ENCODE measurements at places on chromosomes 11 and 22. TPM values are rescaled to one million over a fixed set of nuclear protein-coding genes. Genes with fewer than 3 reads are reported as not detected.
A peak's percentile ranks its signal among the peaks of the same experiment; 100 is the strongest.

DNA sequence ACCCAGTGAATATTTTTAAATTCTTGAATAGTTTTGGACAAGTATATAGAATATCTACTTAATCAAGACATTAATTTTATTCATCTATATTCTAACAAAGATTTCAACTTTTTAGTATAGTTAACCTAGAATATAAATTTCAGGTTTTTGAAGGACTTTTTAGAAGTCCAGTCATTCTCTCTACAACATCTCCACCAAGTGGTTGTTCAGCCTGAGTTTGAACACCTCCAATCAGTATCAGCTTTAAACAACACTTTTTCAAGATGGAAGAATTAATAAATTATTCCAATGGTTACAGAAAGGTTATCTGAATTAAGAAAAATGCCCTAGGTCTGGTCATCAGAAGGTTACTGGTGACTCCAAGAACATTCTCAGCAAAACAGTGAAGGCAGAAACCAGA, 31.8 kb downstream of the EIF3M start:
- no peak for DNase-seq

DNA sequence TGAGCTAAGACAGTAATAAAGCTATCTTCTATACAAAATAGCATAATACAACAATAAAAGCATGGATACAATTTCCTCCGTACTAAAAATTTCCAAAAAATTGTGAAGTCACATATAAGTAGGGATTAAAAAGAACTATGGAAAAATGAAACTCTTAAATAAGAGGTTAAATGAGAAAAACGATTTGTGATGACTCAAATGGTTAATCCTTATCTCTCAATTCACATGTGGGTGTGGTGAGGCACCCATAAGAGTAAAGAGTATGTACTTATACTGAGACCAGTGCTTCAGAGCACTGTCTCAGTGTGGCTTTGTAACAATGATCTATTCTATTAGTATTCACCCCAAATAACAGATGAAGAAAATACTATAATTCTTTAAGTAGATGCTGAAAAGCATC, 25.0 kb upstream of the CCDC34 start:
- DNase-seq, result no peak

DNA sequence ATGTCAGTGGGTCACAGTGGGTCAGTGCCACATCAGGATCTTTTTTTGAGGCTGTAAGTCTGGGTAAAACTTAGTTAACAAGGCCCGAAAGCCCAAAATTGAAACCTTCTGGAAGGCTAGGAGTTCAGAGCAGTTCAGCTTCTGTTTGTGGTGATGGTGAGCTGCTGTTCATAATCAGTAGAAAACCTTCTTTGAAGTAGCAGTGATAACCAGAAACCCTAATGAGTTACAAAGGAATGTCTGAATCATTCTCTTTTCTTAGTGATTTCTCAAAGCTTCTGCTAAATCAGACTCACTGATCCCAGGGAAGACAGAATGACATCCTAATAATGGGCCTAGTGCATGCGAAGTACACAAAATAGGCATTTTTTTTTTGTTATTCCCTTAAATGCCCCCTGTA, 124.7 kb downstream of the PARVA start:
- no peak for DNase-seq

DNA sequence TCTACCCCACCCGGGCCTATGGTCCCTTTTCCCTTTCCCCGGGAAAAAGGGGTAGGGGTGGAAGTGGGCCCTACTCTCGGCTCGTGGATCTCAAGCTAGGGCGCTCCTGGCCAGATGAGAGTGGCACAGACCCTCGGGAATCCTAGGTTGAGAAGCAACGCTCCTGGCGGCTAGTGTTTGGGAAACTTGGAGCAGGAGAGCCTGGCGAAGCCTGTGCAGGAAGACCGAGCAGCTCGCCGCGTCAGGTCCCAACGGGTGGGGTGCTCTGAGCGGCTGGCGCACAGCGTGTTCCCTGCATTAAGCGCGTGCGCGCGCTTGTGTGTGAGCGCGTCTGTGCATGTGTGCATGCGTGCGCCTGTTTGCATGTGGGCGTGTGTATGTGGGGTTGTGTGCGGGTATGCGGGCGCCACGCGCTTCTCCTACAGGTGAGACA, 7.1 kb upstream of the FLI1 start:
- peak; percentile 50 for DNase-seq

DNA sequence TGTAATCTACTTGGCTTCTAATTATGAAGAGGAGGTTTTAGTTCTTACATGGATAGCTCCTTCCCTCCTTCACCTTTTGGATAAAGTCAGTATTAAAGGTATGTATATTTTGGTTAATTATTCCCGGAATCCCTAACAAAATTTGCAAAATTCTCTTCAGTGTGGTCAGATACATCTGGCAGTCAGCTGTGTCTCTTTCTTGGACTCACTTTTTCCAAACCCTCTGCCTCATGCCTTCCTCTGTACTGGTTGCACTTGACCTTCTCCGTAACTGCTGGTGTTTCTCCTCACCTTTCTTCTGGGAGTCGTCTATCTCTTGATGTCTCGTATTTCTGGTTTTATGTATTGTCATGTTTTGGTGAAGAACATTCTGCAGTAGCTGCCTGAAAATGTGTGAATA, 62.5 kb downstream of the PPP6R3 start:
- DNase-seq, result no peak

GRCh38 chr22:31625661-31626426, 36.2 kb downstream of the PISD start:
- DNase-seq, result no peak

DNA sequence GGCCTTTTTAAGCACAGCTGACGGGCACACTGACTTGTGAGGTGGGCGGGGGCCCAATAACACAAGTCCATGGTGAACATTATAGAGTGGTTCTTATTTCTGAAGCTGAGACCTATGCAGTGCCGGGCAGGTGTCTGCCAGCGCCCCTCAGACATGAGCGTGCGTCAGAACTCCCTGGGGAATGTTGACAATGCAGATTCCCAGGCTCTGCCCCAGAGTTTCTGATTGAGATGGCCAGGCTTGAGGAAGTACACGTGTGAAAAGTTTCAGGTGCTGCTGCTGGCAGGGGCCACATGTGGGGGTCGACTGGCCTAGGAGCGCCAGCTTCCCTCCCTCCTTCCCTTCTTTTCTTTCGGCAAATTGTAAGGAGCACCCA, 46.2 kb downstream of the TPCN2 start:
- DNase-seq, result no peak

GRCh38 chr11:114084414-114084813, 24.9 kb downstream of the ZBTB16 start:
- no peak for DNase-seq

DNA sequence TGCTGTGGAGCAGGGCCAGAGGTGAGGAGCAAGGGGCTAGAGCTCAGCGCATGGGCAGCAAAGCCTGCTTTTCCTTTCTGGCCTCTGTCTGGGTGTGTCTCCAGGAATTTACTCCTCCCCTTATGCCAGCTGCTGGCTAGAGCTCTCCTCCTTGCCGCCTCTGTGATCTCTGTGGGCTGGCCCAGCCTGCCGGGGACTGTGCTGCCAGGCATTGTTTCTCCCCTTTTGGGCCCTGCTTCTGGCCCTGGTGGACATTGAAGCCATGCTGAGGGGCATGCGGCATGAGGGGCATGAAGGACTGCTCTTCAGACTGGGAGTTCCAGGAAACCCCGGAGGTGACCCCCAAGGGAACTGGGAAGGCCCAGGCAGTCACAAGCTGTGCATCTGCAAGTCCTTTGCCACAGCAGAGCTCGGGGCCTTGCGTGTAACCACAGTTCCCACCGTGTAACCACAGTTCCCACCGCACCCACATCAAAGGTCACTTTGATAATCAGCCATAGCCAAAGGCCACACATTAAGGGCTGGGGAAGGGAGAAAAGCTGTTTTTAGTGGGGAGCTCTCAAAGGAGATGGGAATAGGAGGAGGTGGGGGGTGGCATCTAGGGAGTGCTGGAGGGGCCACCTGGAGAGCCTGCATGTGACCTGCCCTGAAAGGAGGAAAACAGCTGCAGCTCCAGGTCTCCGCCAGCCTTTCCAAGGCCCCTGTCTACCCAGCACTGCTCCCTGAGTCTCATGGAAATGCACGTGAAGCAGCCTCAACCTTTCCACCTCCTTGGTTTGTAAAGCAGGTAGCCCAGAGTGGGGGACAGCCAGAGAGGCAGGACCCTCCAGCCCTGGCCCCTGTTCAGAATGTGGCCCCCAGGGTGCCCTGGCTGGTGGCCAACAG, 62.3 kb downstream of the PPFIBP2 start:
- no peak for DNase-seq

- no peak for DNase-seq
Measured at GRCh38 chr11:59770869-59771268, 15.7 kb downstream of the STX3 start.

- DNase-seq, result no peak
Measured at GRCh38 chr11:120932305-120932915, 91.5 kb upstream of the TBCEL start.

DNA sequence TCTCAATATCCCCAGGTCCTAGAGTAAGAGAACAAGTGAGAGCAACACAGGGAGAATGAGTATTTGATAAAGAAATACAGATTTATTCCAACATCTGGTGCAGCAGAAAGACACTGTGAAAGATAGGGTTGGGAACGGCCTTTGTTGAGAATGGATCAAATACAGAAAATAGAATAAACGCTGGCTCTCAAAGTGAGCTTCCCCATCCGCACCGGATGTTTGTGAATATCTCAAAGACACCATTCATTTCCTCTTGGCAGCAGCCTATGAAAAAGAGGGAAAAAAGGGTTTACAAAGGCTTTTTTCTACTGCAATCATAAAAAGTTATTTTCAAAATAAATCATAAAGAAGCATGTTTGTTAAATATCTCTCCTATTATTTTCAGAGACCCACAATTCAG, 279.3 kb downstream of the CASP12 start:
- DNase-seq, result no peak

- DNase-seq, result no peak
Measured at GRCh38 chr11:68969386-68969785, 11.4 kb downstream of the MRGPRD start.

GRCh38 chr11:77372726-77373125, 71.2 kb upstream of the GDPD4 start:
- DNase-seq, result no peak

GRCh38 chr11:34161812-34162492, 56.5 kb downstream of the NAT10 start:
- DNase-seq, result peak; percentile 11

DNA sequence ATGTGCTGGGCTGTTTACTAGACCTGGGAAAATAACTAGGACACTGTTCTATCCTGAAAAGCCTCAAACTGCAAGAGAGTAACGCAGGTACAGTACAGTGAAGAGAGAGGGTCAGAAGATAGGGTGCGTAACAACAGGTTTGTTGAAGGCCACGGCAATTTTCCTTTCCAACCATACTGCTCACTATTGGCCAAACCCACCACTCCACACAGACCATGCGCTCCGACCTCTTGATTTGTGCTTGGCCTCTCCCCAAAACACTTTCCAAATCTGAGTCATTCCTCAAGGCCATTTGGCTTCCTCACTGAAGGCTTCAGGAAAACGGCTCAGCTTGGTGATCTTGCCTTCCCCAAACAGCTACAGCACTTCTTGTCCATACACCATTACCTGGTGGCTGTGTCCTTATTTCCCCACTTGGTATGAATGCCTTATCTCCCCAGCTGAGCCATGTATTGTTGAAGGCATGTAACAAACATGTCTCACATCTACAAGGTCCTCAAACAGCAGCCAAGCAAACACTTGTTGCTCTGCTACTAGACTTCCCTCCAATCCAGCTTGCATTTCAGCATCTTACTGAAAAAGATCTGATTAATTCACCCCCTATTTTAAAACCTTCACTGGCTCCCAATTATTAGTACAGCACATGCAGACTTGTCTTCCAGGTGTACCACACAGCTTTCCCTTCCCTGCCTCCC, 40.9 kb downstream of the TCF20 start:
- no peak for DNase-seq

- no peak for DNase-seq
Measured at GRCh38 chr11:115157247-115157646, 347.0 kb downstream of the CADM1 start.

GRCh38 chr11:1299621-1300020, 9.8 kb downstream of the TOLLIP start:
- DNase-seq, result no peak

DNA sequence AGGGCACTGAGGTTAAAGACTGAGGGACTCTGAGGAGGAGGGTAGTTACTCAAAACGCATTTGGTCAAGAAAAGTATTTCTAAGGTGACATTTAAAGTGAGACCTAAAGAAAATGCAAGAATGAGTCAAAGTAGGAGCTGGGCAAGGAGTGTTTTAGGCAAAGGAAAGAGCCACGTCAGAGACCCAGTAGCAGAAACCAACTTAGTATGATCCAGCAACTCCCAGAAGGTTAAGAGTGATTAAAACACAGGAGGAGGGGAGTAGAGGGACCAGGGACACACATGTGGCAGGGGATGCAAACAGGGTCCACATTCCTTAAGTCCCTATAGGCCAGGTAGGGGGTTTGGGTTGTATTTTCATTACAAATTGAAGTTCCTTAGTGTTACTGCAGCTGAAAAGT, 24.3 kb upstream of the CCDC34 start:
- DNase-seq, result no peak

GRCh38 chr11:112156956-112157766, 6.7 kb downstream of the IL18 start:
- no peak for DNase-seq

DNA sequence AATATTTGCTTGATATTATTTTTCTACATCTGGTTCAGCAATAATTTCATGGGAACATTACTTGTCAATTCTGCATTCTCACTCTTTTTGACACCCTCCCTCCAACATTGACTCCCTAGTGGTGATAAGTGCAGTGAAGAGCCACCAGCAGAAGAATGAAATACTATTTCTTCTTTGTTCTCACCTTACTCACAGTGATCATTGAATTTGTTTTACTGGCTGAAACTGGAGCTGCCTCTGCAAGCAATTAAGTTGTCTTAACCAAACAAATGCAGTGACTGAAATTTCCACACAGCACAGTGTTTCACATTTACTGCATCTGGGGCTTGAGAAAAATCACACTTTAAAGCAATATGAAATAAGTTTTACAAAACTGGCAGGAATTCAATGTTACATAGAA, 189.8 kb downstream of the JRKL start:
- no peak for DNase-seq

DNA sequence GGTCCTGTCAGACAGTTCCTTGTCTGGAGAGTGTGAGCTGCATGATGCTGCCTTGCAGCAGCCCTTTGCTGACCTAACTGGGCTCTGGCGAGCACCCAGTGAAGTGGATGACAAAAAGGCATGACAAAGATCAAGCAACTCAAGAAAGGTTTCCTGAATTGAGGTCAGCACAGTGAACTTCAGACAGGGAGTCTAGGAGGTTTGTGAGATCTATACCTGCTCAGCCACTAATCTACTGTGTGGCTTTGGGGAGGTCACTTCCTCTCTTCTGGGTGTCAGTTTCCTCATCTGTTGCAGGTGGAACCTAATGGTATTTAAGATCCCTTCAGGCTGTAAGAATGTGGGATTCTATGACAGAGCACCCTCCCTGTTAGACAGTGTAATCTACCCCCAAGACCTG, 213.9 kb upstream of the NARS2 start:
- DNase-seq, result no peak

- no peak for DNase-seq
Measured at GRCh38 chr11:13145461-13145860, 132.1 kb upstream of the BMAL1 start.

The DPP3 gene
- total RNA-seq, result 21.0 TPM

The NCAM1 gene
- 0.39 TPM for total RNA-seq

The FAM76B gene
- total RNA-seq, result 60.5 TPM

The SLC22A9 gene
- total RNA-seq, result not detected

The LRP4 gene
- not detected for total RNA-seq

The HOATZ gene
- total RNA-seq, result not detected

The ANO9 gene
- 123 TPM for total RNA-seq

The TP53AIP1 gene
- not detected for total RNA-seq

Measured in CD4-positive, alpha-beta memory T cell (primary cell).